Forelimb muscle (tissue), 1 donor: ENCODE measurements at places on chromosomes 5 and 9.

DNA sequence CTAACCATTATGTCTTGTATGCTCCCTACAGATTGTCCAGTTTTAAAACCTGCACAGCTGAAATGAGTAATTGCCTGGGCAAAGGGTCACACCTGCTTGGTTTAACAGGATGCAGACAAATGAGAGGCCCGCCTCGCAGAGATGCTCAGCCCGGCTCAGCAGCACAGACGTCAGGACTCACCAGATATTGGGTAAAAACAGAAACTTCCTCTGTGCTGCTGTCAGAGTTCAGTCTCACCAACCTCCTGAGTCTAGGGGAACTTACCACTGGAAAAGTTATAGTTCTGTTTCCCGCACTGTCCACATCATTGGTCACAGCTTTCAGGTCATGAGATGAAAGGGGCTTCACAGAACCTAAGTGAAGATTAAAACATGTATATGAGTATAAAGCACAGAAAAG is 152.5 kb downstream of the ESM1 start:
- peak; percentile 24 for DNase-seq

GRCh38 chr9:104138243-104138868 is 44.2 kb downstream of the SMC2 start:
- no peak for DNase-seq

- no peak for DNase-seq
Measured at GRCh38 chr9:113872485-113873143, 3.5 kb upstream of the ZNF618 start.

- DNase-seq = no peak
Measured at GRCh38 chr5:5902678-5903646, 475.4 kb downstream of the MED10 start.

- DNase-seq = no peak
Measured at GRCh38 chr5:32539981-32540845, 45.1 kb upstream of the SUB1 start.

DNA sequence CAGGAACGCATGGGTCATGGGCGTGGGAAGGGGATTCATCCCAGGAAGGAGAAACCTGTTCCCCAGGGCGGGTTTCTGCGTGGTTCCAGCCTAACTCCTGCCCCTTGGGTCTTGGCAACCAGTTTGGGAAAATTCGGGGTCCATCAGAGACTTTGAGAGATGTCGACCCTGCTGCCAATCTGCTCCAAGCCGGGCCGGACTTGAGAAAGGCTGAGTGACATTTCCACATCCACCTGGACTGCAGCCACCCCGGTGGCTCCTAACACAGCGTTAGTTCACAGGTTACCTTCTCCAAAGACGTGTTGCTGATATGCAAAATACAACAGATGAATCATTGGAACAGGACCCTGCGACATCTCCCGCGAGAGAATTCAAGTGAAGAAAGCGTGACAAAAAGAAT is 627.2 kb downstream of the IRX1 start:
- DNase-seq = no peak

- DNase-seq = no peak
Measured at GRCh38 chr9:981491-981898, 5.0 kb downstream of the DMRT3 start.

DNA sequence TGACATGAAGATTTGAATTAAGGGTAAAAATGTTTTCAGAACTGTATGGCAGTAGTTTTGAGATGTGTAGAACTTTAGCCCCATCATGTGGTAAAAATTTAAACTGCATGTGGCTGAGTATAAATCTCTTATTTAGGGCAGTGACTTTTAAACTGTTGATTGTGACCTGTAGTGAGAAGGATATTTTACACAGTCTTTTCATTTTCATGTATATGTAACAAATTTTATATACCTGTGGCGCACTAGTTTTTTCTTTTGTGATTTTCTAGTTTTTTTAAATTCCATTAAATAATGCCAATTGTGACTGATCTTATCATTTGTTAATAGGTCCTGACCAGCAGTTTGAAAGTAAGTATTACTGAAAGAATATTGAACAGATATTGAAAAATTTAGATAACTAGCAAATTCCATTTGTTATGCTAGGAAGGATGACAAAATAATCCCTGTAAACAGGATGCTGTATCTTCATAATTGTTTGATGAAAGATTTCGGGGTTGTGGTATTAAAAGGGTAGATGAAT is 47.2 kb downstream of the GPBP1 start:
- peak; percentile 52 for DNase-seq

GRCh38 chr5:32842813-32843530 is 131.9 kb downstream of the NPR3 start:
- DNase-seq = no peak

DNA sequence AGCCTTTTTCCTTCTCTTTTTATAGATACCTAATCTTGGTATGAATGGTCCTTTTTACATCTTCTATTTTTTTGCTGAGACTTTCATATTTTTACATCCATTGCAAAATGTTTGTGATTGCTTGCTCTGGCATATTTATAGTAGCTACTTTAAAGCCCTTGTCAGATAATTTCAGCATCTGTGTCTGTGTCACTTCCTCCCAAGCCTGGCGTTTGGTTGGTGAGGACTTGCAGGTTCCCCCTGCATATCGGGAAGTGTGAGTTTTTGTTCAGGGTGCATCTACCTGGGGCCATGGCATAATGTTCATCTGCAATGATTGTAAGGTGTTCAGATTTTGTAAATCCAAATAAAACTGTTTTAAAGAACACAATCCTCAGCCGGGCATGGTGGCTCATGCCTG is 8.9 kb downstream of the FBXW5 start:
- no peak for DNase-seq

DNA sequence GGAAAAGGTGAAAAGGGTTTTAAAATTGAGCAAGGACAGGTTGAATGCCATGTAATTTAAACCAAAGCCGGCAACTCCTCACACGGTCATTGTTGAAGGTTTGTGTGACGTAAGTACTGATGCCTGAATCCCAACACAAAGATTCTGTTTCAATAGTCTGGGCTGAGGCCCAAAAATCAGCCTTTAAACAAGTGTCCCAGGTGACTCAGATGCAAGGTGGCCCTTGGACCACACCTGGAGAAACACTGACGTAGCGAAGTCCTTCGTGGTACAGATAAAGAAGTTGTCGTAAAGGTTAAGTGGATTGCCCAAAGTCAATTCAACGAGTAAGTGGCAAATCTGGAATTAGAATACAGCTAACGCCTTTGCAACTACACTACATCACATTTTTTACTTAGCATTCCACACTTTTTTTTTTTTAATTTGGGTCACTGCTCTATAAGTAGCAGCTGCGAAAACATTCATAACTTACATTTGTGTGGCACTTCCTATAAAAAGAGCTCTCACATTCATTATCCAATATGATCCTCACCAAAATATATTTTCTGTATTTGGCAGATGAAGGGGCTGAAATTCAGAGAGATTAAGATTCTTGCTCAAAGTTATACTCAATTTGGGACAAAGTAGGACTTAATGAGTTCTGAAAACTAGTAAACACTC is 111.3 kb downstream of the LPAR1 start:
- DNase-seq = no peak

DNA sequence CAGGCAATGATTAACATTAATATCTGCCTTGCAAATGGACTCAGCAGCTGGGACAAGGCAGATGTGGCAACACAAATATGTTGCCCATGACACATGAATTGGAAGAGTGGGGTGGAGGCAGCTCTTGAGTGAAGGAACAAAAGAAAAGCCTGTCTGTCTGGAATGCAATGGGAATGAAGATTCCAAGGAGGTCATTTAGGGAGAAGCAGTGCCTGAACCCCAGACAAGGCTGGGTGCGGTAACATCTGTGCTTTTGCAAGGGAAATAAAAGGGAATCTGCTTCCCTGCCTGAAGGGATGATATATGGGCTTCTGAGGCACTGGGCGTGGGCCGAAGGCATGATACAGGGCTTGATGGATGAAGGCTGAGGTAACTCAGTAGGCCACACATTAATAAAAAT is 94.1 kb upstream of the TRIM32 start:
- DNase-seq = no peak

DNA sequence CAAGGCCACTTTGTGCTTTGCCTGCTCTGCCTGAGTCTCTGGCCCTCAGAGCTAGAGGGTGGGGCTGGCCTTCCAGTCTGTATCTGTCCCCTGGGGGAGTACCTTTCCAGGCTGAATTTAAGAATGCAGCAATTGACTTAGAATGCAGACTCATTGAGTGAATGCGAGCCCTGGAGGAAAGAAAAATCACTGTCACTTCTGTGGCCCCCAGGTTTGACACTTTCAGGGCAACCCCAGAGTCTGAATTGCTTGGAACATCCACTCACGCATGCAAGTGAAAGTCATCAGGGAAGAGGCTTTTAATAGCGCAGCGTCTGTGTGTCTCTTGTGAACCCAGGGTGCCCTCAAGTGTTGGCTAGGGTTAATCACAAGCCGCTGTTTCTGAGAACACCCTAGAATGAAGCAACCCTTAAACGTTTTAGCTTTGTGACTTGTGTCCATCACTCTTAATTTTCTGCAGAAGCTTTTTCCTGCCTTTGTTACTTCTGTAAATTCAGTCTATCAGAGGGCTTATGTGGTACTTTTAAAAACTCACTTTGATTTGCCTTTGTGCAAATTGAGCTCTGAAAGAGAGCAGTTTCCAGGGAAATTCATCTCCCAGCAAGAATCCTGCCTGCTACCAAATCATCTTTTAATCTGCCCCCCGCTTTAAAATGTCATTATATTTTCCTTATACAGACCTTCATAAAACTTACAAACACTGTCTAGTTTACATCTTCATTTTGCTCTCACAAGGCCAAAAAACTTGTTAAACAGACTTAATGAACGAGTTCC is 146.8 kb upstream of the IQGAP2 start:
- peak; percentile 26 for DNase-seq

GRCh38 chr5:66710557-66711088 is 114.4 kb downstream of the MAST4 start:
- no peak for DNase-seq

- DNase-seq = no peak
Measured at GRCh38 chr5:95761771-95762651, 30.9 kb downstream of the RHOBTB3 start.

DNA sequence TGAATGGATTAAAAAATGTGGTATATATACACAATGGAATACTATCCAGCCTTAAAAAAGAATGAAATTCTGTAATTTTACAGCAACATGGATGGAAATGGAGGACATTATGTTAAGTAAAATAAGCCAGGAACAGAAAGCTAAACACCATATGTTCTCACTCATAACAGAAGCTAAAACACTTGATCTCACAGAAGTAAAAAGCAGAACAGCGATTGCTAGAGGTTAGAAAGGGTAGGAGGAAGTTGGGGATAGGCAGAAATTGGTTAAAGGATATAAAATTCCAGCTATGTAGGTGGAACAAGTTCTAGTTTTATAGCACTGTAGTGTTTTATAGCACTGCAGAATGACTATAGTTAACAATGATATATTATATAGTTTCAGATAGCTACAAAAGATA is 15.8 kb downstream of the MARCHF3 start:
- DNase-seq = no peak

DNA sequence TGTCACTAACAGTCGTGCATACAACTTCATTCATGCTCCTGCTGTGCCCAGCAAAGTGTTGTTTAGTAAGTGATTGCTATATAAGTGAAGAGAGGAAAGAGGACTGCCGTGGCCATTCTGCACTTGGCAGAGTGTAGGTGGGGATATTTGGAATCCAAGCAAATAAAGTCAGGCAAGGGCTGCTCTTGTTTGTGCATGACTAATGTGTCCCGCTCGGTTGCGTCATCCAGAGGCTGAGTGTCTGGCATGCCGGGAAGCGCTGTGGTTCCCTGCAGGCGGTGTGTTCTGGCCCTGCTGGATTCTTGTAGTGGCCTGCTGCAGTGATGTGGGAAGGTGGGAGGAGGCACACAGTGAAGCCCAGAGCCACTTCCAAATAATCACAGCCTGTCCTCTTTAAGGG is 136.9 kb upstream of the ANKH start:
- no peak for DNase-seq

GRCh38 chr5:14806456-14806855 is 65.1 kb downstream of the ANKH start:
- no peak for DNase-seq

DNA sequence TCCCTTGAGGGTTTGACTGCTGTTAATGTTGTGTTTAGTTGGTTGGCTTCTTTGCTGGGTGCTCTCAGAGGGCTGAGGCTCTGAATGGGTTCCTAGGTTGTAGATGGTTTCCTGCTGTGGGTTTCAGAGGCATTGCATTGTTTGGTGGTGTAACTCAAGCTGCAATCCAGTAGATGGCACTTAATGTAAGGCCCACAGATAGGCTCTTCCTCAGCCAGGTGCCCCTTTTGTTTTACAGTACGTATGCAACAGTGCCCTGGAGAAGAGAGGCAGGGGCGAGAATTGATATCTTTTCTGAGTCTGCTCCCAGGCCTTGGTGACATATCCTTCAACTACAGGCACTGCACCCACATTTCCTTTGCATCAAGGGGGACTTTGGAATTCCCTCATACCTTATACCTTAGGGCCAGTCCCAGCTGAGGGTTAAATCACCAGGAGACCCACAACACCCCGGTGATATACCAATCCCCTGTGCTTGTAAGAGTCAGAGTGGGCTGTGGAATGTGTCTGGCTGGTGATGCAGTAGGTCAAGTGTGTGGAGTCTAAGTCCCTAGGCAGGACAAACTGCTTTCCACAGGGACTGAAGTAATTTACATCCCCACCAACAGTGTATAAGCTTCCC is 7.0 kb upstream of the UGT3A2 start:
- no peak for DNase-seq

DNA sequence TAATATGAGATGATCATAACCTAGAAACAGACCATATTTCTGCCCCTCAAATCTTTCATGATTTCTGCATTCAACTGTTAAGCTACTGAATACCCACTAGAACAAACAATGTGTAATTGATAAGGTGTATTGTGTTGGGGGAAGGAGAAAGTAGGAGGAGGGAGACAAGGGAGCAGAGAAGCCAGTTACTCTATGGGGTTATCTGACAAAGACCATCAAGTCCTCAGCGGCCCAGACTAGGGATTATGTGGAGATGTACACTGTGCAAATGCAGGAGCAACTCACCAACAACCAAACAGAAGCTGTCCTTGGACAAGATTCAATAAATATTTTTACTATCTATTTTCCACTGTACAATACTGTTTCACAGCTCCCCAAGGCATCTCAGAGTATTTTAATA is 2.7 kb downstream of the NRG2 start:
- no peak for DNase-seq

DNA sequence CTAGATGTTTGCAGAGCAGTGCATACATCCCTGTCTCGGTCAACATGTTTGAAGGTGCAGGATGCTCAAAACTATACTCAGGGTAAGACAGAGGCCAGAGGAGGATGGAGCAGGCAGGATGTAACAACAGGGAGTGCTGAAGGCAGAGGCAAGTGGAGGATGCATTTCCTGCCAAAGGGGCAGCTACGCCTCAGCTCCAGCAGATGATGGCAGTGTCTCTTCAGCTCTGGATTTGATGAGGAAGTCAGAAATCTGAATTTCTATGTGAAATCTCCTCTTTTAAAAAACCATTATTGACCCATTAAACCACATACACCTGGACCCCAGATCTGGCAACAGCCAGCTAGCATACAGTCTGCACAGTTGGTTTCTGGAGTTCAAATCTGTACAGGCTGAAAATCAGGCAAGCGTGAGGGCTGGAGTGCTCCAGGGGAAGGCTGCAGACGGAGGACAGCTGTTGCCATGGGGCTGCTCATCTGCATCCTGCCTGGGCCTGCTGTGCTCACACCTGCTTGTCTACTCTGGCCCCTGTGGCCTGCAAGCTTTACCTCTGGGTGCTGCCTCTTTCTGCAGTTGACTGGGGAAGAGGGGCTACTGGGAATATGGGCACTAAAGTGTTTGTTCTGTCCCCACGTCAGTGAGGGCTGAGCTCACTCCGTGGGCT is 152.9 kb upstream of the SLC28A3 start:
- no peak for DNase-seq
